Stimulated activated naive CD4-positive, alpha-beta T cell treated with Interleukin-2 at 50 U/mL for 16 hours (primary cell): ENCODE measurements at places on chromosomes 7 and 10.

DNA sequence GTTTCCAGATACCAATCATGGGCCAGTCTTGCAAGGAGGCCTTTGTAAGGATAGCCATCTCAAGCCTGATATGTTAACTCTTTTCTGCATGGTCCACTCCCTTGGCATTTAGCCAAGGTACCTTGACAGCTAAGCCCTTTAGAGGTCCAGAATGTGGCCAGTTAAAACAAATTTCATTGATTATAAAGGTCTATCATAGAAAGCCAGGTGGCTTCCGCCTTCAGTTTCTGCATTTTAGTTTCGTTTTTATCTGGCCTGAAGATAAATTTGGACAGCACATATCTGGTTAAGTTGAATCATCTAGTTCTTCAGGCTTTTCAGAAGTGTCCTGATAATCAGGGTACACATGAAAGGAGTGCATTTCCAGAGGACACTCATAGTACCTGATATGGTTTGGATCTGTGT is 30.7 kb downstream of the ANKIB1 start:
- no peak for DNase-seq

DNA sequence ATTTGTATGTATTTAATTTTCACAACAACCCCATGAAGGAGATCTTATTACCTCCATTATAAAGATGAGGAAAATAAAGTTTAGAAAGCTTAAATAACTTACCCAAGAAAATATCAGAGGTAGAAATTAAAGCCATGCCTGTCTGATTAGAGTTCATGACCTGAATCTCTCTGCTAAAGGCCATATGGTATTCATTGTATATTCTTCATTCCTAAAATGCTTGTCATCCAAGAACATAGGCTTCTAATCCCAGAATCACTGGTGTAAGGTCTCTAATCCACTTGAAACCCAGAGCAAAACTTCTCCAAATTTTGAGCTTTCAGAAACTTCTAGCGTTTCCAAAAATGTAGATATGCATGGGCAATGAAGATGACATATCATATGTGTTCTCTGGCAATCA is 72.3 kb upstream of the YAE1 start:
- DNase-seq: no peak

GRCh38 chr7:130091999-130092398 is 21.7 kb downstream of the KLHDC10 start:
- DNase-seq: no peak

DNA sequence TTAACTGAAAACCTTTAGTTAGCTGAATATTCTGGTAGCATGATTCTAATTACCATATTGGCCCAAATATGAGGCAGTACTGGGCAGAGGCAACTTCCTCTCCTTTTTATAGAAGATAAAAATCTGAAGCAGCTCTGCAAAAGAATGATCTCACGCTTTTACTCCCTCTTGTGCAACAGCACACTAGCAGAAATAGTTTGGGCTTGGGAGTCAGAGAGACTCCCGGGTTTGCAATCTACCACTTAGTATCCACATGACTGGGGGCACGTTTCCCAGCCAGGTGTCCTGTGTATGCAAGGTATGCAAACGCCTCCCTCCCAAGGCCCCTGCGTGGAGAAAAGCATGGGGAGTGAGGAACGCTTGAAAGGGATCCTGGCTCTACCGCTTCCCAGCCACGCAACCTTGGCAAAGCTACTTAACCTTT is 47.2 kb upstream of the RHEB start:
- DNase-seq: no peak

- no peak for DNase-seq
Observed at GRCh38 chr10:59791601-59792000, 38.3 kb upstream of the MRLN start.

- no peak for DNase-seq
Observed at GRCh38 chr7:37508118-37508517, 59.5 kb upstream of the ELMO1 start.

DNA sequence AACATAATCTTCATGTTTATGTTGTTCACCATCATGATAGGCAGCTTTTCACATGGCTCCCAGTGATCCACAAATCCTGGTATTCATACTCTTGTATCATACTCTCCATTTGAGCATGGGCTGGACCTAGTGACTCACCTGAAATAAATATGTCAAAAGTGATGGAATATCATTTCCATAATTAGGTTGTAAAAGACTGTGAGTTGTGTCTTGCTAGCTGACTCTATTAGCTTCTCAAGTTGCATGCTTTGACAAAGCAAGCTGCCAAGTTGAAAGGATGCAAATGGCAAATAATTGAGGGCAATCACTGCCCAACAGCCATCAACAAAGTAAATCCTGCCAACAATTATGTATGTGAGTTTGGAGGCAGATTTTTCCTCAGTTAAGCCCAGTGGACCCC is 300.4 kb downstream of the AHR start:
- DNase-seq: no peak

DNA sequence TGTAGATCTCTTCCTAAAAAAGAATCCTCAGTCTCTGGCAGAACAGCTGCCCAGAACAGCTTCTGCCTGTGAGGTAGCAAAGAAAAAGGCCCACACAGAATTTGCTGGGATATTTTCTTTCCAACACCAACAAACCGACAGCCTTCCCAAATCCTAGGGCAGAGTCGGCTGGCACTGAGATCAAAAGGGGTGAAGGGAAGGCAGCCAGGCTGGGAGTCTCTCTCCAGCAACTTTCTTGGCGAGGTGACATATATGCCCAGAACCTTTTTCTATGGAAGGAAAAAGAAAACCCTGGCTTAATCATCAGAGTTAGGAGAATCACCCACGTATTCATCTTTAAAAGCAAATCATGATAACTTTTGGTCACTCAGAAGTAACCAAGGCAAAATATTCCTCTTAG is 279.6 kb downstream of the DNAJB6 start:
- DNase-seq: no peak

DNA sequence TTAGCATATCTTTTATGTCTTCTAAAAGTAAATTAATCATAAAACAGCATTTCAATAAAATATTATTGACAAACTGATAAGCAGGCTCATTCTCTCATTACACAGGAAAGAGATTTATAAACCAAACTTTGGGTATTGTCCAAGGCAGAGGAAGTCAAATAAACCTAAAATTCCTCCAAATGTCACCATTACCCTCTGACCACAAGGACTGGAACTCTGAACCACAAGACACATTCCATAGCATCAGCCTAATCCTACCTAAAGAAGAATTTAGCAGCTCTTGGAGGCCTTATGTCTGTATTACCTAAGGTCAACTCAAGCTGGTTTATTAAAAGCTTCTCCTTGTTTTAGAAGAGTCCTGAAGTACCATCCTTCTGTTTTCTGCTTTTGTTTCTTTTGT is 82.4 kb upstream of the SLC13A1 start:
- no peak for DNase-seq

- DNase-seq: no peak
Observed at GRCh38 chr10:14953424-14954000, 384 bp downstream of the DCLRE1C start.

DNA sequence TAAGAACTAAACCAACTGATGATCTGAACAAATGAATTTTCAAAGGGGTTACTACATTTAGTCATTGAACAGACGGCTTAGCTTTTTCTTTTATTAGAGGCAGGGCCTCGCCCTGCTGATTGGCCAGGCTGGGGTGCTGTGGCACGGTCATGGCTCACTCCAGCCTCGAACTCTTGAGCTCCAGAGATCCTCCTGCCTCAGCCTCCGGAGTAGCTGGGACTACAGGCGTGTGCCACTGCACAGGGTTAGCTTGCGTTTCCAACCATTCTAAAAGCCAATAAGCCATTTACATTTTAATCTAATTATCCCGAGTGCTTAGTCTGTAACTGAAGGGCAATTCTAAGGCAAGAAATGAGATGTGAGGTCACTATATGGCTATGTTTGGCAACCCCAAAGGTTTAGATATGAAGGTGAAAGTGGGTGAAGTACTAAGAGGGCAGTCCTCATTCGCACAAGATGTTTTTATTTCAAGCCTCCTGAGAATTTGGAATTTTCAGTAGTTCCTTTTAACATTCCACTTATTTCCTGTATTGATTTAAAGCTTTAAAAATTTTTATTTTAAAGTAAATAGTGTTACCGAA is 1.6 kb upstream of the CDK13 start:
- DNase-seq: no peak

GRCh38 chr10:129058664-129059155 is 408.3 kb upstream of the MGMT start:
- DNase-seq: no peak

DNA sequence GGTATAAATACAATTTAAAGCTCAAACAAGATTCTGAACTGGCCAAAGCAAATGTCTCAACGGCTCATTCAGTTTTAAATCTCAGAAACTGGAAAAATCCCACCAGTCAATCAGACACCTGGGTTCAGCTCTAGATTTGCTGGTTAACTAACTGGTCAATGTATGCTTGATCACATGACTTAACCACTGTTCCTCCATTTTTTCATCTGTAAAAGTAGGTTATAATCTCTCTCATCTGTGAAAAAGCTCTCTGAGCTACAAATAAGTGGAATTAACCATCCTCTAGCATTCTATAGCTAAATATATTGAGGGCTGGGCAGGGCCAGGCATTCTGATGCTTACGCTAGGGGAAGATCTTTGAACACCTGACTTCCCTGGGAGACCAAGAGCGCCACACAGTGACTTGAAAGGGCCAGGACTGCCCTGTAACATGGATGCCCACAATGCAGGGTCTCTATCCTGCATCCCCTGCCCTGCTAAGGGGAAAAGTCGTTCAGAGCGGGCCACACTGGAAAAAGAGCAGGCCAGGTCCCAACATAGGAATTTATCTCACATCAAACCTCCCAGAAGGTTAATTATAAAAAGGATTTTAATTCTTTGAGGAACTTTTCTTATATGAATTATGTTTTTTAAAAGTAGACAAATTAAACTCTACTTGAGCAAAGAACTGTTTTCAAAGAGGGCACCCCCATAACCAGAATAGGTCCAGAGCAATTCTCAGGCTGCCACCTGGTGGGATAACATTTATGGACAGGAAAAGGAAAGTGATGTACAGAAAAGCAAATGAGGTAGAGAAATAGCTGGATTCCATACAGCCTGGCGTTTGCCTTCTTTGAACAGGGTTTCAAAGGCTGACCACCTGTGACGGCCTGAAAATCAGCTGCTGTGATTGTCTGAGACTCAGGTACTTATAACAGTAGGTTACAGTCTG is 1.8 kb downstream of the RP9 start:
- DNase-seq: no peak
